ENCODE measurements at places on chromosomes 7 and 10.

DNA sequence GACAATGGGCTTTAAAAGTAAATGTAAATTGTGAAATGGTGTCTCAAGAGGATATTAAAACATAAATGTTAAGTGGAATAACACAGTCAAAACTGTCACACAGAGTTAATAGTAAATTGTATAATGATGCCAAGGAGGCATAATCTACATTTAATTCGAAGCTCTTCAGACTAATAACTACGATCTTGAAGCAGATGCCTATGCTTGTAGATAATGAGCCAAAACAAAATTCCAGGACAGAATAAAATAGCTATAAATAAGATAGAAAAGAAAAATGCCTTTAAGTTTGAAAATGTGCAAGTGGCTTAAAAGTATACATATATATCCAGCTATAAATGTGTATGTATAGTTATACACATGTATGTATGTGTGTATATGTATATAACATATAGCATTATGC is 17.5 kb downstream of the TWIST1 start:
- no peak for DNase-seq

- no peak for DNase-seq
Measured at GRCh38 chr7:80273327-80273726, 138.7 kb downstream of the GNAI1 start.

GRCh38 chr10:36345807-36346206 is 703.7 kb upstream of the FZD8 start:
- DNase-seq: no peak

- no peak for DNase-seq
Measured at GRCh38 chr10:131090761-131091661, 220.5 kb downstream of the TCERG1L start.

DNA sequence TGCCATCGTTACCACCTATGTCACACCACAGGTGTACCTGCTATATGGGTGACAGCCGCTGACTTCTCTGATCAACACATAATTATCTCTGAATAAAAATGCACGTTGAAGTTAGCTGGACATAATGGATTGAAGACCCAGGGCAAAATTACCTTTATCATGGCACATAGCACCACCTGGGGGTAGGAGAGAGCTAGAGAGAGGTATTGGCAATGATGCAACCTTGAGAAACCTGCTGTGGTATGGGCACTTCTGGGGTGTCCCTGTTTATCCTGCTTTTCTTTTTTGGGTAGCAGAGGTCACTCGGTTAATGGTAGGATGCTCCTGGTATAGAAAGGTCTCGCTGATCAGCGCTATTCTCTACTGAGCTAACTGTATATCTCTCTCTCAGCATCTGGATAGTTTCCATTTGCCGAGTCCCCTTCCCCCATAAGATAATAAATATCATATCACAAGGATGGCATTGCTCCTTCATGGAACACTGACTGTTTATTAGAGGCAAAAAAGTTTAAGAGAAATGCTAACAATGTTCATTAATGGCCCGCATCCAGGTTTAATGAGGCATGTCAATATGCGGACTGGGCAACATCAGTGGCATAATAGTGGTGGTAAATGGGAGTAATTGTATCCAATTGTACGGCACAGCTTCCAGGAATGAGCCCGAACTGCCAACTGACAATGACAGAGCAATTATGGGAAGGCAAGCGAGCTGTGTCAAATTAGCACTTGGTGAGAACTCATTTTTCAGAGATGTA is 323.1 kb downstream of the TFEC start:
- DNase-seq: no peak

GRCh38 chr10:49726593-49726992 is 35.5 kb downstream of the OGDHL start:
- DNase-seq: no peak

DNA sequence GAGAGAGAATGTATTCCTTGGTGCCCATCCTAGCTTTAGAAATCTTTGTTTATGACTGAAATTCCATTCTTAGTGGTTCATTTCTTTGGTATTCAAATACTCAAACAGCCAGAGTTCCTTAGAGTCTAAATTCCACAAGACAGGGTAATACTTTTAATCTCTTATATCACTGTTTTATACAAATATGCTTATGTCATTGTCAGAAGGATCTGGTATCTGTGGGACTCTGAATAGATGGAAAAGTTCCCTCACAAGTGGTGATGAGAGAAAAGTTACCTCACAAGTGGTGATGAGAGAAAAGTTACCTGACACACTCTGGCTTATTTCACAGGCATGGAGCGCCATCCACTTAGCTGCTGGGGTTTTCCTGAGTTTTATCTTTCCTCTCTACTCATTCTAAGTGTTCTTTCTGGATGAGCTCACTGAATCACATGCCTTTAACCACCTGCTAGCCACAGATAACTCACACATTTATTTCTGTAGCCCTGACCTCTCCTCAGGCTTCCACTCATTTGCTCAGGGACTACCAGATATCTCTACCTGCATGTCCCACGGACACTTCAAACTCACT is 784.0 kb downstream of the SUGCT start:
- no peak for DNase-seq

DNA sequence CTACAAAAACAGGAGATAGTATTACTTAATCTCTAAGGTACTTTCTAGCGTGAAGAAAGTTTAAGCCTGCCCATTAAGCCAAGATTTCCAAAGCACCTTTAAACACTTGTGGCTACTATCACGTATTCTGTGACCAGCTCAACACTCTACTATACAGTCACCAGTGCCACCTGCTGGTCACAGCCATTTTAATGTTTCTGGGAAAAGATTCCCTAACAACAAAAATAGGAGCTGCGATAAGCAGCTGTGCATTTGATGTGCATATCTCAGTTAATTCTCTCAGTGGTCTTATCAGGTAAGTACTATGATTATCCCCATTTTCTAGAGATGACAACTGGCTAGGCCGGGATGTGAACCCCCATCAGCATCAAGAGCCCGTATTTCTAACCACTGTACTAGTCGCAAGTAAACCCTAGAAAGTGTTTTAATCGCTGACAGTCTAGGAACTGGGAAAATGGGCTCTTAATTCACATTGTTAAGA is 860 bp downstream of the SEC31B start:
- no peak for DNase-seq

DNA sequence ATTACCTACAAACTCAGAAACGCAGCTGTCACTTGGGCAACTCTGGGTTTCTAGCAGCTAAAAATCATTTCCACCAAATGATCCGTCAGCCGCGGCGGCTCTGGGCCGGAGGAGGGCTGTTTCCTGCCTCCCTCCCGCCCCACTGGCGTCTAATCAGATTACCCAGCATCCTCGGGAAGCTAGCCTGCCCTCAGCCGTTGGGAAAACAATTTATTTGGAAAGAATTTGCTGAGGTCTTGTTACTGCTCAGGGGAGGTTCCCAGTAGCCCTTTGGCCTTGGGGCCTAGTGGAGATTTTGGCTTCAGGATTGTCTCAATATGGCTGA is 65.0 kb upstream of the ADGRA1 start:
- DNase-seq: no peak

DNA sequence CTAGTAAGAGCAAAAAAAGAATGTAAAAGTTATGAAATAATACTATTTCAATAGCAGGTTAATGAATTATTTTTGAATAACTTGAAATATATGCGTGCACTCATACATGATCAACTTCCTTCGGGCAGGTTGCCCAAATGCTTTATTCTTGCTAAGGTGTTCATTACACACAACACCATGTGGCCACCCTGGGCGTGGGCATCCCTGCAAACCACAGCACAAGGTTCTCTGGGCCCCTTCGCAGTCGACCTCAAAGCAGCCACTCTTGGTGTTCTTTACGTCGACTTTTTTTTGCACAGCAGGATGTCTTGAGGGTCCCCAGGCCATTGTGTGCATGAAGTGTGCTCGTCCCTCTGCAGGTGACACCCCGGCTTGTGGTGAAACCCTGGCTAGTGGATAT is 300.7 kb upstream of the PITRM1 start:
- DNase-seq: no peak

DNA sequence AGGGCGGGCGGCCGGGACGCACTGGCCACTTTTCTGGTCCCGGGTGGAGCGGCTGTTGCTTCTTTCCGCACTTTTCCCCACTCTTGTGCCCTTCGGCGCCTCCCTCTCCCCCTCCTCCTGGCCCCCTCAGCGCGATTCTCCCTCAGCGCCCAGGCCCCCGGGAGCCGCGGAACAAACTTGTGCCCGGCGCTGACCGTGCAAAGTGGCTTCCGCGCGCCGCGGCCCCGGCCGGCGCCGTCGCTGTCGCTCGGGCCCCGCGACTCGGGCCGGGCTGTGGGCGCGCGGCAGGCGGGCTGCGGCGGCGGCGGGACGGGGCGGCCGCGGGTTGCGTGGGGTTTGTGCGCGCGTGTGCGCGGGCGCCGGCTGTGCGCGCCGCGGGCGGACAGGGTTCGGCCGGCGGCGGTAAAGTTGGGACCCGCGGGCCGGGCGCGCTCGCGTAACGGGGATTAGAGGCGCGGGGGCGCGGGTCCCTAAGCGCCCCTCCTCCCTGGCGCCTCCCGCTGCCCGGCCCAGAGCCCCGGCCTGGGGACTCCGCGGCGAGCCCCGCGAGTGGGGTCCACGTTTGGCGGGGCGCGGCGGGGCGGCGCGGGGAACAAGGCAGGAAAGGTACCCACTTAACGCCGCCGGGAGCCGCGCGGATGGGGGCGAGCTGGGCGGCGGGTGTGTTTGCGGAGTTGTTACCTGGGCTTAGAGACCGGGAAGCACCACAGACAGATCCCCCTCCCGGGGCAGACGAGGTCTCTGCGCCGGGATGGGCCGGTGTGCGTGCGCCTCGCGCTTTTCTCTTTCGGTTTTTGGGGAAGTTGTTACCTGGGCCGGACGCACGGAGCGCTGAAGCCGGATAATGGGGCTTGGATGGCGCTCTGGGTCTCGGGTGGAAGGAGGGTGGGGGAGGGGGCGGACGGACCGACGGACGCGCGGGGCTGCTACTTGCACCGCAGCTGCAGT is 860 bp downstream of the ZEB1 start:
- no peak for DNase-seq

DNA sequence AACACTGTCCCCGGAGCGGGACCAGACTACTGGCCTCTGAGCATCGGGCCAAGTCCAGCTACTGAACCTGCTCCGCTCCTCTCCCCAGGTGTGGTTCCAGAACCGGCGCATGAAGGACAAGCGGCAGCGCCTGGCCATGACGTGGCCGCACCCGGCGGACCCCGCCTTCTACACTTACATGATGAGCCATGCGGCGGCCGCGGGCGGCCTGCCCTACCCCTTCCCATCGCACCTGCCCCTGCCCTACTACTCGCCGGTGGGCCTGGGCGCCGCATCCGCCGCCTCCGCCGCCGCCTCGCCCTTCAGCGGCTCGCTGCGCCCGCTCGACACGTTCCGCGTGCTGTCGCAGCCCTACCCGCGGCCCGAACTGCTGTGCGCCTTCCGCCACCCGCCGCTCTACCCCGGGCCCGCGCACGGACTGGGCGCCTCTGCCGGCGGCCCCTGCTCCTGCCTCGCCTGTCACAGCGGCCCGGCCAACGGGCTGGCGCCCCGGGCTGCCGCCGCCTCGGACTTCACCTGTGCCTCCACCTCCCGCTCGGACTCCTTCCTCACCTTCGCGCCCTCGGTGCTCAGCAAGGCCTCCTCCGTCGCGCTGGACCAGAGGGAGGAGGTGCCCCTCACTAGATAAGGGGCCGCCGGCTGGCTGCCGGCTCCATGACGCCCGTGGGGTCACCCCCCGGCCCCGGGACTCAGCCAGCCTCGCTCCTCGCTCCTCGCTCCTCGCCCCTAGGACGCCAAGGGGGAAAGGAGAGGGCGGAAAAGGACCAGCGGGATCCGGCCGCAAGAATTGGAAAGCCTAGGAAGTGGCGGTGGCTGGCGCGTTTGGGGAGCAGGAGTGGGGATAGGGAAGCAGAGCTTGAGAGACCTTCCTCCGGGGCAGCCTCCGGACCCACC is 3.4 kb downstream of the EVX1 start:
- DNase-seq: no peak

- DNase-seq: no peak
Measured at GRCh38 chr10:108036265-108036664, 871.8 kb upstream of the SORCS1 start.

DNA sequence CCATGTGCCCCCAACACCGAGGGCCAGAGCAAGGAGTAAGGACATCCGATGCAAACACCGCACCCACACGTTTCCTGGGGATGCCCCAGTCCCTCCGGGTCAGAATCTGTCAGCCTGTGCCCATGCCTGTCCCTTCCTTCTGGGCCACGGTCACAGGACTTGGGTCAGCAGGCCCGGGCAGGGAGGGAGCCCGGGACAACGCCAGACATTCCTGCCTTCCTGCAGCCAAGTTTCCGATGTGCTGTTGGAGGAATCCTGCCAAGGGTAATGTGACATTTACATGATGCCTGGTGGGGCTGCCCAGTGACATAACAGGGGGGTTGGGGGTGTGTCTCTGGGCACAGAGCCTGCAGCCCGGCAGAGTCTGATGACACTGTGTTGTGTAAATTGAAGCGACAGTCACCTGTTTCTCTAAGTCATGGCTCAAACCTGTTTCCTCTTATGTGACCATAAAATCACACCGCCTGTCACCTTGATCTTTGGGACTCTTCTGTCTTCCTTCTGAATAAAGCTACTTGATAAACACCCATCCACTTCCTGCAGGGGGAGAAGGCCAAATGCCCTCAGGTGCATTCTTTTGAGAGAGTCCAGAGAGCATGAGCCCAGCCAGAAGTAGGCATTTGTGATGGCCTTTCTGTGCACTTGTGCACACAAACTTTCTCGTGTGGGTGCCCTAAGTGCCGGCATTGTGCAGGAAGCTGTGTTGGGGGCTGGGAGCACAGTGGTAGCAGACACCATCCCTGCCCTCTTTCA is 175.3 kb upstream of the RHEB start:
- DNase-seq: no peak

GRCh38 chr7:107828540-107828939 is 25.5 kb upstream of the SLC26A3 start:
- DNase-seq: no peak

GRCh38 chr7:129612112-129613015 is 844 bp downstream of the NRF1 start:
- DNase-seq: no peak

DNA sequence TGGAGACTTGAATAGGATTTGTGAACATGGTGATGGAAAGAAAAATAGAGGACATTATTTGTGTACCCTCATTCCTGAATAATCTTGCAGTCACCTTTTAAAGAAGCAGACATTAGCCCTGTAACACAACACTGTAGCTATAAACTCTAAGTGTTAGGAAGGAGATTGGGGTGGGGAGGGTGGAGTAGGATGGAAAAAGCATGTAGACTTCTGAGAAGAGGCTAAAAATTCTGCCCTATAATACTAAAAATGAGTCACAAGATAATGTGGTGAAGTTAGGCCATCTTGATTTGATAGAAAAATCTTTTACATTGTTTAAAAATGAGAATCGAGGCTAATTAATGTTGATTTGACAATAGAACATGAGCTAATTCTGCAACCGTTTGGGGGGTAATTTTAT is 128.8 kb downstream of the LCOR start:
- no peak for DNase-seq

- no peak for DNase-seq
Measured at GRCh38 chr7:130359276-130359857, 14.8 kb downstream of the CPA5 start.

- no peak for DNase-seq
Measured at GRCh38 chr7:120164-120991, 72.0 kb upstream of the FAM20C start.

GRCh38 chr7:148850564-148850963 is 33.5 kb downstream of the EZH2 start:
- DNase-seq: no peak

All from activated CD8-positive, alpha-beta memory T cell treated with anti-CD3 and anti-CD28 coated beads for 4 hours (primary cell).